Muscle of arm (tissue), 14 donors: ENCODE measurements at places on chromosomes 3 and 15. TPM values are rescaled to one million over a fixed set of nuclear protein-coding genes. Genes with fewer than 3 reads are reported as not detected.

SPTSSB gene
- 0.67 TPM for polyA plus RNA-seq

MUSTN1 gene
- 199 TPM for polyA plus RNA-seq

- no peak for DNase-seq
Observed at GRCh38 chr15:77901921-77902750, 175.4 kb downstream of the TBC1D2B start.

PARP15 gene
- 2.9 TPM for polyA plus RNA-seq

DNA sequence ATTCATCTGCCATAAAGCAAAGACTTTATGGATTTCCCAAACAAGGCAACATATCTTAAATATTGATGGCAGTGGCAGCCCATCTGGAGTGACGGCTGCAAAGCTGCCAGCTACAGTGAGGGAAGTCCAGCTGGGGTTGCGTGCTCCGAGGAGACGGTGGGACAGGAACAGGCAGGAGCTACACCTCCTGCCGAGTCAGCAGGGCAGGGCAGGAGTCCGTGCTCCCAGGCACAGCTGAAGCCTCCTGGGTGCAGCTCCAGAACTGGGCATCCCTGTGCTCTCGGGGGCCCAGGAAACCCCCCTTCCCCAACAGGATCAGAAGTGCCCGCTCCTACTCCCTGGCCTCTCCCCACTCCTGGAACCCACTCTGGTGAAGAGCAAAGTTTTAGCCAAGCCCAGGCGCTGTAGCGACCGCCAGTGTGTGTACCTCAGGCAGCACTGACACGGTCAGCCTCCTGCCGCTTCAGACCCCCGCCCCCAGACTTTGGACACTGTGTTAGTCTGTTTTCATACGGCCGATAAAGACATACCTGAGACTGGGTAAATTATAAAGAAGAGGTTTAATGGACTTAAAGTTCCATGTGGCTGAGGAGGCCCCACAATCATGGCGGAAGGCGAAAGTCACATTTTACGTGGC, 556.4 kb upstream of the CCDC54 start:
- DNase-seq: no peak

GRCh38 chr3:64260431-64260830, 35.2 kb upstream of the PRICKLE2 start:
- no peak for DNase-seq

DNA sequence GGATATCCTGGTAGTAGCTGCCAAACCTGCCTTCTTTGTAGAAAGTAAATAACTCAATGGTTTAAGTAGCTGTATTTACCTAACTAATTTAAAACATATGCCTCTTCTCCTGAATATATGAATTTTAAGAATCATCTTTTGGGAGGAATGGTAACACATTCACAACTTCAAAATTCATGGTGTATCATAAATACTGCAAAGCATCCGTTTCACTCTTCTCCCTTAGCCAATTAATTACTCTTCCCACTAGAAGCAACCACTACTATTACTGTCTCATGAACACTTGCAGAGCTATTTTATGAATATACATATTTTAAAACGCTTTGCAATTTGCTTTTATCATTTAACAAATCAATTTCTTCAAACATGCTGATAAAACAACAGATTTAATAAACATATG, 59.0 kb upstream of the USP50 start:
- no peak for DNase-seq

DNA sequence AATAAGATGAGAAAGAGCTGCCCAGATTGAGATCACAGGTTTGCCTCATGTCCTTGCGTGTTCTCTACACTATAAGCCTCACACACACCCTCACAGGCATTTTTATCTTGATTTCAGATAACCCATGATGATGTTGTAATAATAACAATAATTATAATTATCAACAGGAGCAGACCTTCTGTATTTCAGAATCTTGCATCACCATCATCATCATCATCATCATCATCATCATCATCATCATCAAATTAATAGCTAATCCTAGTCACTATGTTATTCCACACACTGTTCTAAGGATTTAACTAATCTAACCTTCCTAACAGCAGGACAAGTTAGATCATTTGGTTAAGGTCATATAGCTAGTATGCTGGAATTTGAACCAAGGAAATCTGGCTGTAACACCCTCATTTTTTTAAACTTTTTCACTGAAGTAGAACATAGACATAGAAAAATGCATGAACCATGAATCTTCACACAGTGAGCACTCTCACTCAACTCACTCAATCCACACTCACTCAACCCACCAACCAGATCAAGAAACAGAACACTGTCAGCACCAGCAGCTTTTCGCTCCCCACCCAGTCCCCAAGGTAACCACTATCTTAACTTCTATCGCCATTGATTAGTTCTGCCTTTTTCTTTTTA, 1.8 kb upstream of the SH2D7 start:
- no peak for DNase-seq

CDC25A gene
- 5.1 TPM for polyA plus RNA-seq

- no peak for DNase-seq
Observed at GRCh38 chr3:127639173-127640041, 10.4 kb downstream of the PODXL2 start.

DNA sequence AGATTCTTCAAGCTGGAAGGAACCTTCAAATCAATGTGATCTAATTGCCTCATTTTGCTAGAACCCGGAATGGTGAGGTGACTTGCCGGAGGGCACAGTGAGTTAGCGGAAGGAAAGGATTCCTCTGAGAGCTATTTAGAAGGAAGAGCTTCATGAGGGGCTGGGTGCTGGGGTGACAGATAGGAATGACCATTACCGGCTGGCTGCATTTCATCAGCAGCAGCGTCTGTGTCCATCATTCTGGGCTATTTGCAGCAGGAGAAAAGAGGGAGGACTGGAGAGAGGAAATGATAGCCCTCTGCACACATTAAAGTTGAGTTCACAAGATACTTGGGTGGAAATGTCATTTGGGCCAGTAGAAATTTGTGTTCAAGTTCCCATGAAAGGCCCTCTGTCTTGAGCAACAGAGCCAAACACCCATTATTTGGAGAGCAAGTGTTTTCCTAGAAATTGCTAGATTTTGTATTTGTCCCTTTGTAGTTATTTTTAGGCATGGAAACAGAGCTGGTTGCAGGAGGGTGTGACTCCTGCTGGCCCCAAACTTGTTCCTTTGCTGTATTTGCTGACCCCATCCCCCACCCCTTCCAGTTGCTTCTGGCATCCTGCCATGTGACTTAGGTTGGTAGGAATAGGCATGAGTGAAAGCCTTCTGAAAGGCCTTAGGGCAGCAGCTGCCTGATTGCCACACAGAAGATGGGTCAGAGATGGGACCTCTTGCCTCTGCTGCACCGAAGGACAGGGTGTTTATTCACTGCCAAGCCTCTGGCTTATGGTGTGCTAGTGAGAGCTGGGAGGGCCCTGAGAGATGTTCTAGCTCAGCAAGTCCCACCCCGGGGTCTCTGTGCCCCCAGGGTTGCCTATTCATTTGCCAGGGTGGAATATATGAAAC, 87.5 kb upstream of the PLXNA1 start:
- DNase-seq: peak; percentile 7

DNA sequence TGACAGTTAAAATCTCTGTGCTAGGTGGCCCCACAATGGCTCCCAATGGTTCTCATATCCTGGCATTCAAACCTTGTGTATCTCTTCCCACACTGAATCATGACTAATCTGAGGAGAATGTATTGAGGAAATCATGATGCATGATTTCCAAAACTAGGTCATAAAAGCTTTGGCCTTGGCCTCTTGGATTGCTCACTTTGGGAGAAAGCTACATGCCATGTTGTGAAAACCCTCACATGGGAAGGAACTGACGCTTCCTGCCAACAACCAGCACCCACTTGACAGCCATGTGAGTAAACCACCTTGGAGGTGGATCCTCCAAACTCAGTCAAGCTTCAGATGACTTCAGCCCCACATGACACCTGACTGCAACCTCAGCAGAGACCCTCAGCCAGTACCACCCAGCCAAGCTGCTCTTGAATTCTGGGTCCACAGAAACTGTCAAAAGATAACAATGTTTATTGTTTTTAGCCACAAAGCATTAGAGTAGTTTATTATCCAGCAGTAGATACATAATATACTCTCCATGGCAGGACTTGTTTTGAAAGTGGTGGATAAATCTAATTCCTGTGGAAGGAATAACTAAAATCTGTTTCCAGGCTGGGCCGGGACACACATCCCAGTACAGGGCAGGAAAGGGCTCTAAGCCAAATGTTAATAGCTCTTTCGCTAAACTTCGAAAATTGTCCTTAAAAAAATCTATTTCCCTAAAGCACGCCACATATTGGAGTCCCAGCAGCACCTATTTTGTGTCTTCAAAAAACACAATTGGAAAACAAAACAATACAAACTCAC, 1.0 kb upstream of the ZNF620 start:
- DNase-seq: no peak

- peak; percentile 56 for DNase-seq
Observed at GRCh38 chr15:55108858-55109518, 87.8 kb downstream of the RSL24D1 start.

MKRN3 gene
- polyA plus RNA-seq: 6.8 TPM

ISL2 gene
- not detected for polyA plus RNA-seq

GRCh38 chr15:100147828-100148227, 193.9 kb downstream of the ADAMTS17 start:
- no peak for DNase-seq

DNA sequence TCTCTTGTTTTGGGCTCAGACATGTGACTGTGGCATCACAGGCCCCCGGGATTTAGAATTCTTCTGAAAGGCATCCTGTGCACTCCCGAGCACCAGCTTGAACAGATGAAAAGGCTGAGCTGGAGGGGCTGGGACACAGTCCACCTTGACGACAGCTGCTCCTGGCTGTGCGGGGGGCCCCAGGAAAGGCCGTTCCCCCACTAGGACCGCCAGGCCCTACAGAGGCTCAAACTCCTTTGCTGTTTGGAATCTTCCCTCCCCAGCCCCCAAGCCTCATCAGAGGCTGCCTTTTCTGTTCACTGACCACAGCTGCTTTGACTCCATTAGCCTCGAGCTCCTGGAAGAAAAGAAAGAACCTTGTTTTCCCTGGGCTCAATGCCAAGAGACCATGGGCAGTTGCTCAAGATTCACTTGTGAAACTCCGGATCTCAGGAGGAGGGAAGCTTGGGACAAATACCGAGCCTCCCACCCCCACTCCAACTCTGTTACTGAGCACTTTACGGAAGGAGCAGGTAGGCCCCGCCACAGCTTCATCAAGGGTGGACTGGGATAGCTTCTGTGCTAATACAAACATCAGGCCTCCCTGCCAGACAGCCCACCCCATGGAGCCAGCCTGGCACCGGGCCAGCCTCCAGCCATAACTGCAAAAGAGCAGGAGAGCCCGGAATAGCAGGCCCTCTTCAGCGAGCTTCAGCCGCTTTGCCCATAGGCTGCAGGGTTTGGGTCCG, 15.7 kb downstream of the CIDEC start:
- peak; percentile 70 for DNase-seq

GRCh38 chr15:90300988-90301706, 35.7 kb downstream of the NGRN start:
- DNase-seq: no peak

DNA sequence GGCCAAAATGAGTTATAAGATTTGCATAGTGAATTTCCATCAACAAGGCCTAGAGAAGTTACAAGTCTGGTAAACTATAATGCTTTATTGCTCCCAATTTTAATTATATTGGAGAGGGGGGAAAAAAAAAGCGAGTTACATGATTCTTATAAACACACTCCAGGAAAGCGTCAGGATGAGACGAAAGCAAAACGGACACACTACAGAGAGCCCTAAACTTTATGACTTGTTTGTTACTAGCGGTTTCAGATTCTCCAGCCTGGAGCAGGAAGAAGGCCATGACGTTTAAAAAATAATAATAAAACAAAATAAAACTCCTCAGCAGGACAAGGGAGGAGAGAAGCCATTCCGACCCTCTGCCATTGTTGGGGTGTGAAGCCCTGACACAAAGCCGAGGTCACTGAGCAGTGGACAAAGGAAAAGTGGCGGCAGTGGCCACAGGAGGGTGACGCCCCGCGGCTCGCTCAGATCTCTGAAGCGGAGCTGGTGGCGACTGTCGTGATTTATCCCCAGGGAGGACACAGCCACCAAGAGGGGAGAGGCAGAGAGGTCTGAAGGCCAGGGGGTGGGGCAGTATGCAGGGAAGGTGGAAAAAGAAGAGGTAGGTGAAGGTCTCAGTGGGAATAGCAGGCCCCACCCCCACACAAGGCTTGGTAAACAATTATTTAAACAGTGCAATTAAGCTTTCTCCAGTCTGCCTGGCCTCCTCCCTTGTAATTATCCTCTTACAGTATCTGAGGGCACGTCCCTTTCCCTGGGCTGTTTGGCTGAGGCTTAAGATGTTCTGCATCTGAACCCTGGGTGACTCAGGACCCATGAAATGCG, 45.3 kb downstream of the ADAMTS9 start:
- DNase-seq: no peak

DNA sequence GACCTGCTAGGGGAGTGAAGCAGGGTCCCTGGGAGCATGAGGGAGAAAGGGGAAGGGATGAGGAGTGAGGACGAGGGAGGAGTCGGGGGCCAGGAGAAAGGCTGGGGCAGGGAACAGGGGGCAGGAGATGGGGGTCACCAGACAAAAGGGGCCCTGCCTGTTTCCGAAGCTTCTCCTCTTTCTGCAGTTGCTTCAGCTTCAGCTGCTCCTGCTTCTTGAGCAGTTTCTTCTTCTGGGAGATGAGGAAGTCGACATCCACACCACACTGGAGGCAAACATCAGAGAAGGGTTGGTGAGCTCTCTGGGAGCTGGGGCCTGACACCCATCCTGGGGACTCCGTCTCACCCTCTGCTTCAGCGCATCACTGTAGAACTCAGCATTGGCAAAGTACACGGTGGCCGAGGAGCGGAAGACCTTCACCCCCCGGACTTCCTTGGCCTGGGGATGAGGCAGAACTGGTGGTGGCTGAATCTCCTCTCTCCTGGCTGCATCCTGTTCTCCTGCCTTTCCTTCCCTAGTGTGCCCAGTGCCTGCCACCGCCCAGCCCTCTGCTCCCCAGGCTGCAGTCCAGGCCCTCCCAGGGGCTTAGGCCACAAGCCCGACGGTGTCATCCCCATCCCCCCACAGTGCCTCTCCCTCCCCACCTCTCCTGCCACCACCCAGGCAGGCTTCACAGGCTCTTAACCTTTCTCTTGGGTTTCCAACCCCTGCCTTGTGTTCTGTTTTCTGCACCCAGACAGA, 6.8 kb downstream of the SLC26A6 start:
- no peak for DNase-seq

SNX33 gene
- polyA plus RNA-seq: 13.5 TPM

DNA sequence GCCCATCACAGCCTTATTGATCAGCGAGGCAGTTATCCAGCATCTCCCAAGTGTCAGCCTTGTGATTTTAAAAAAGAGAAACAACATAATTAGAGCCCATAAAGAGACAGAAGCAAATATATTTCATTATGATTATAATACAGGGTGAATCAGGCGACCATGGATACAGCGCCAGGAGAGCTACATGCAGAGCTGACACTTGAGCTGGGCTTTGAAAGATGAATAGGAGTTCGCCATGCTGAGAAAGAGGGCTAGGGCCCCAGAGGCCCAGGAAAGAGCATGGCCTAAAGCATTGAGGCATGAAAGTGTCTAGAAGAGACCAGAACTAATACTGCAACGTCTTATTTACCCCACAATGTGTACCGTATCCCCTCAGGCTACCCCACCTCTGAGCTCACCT, 4.2 kb upstream of the CORO2B start:
- DNase-seq: no peak

ACKR2 gene
- 0.29 TPM for polyA plus RNA-seq

- DNase-seq: no peak
Observed at GRCh38 chr3:86744051-86744450, 246.9 kb downstream of the VGLL3 start.

MYH15 gene
- polyA plus RNA-seq: 0.60 TPM

ACTRT3 gene
- 3.6 TPM for polyA plus RNA-seq

- DNase-seq: peak; percentile 97
Observed at GRCh38 chr3:161220850-161221753, at the start of gene NMD3. Gene NMD3, plus strand, starts transcription at chr3:161221311. Its CDS starts 703 bp downstream, at chr3:161222014.

GRCh38 chr3:50551054-50551659, 16.4 kb downstream of the C3orf18 start:
- DNase-seq: no peak

GRCh38 chr15:90114451-90114901, 12.2 kb upstream of the IDH2 start:
- no peak for DNase-seq
